ENCODE measurements at places on chromosomes 5 and 9.

GRCh38 chr9:132042324-132042723, 37.3 kb downstream of the MED27 start:
- DNase-seq, result no peak

DNA sequence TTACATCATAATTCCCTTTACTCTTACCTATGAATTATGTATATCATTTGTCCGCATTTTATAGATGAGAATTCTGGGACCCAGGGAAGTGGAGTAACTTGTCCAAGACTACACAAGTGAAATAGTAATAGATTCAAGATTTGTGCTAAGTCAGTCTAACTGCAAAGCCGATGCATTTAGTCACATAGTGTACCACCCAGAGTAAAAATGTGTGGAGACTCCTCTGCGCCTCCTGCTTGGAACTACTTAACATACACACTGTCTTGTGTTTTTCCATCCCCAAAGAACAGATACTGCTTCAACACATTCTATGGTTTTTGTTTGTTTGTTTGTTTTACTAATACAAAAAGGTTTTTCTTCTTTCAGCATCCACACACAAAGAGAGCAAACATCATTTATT, 729.8 kb downstream of the PRELID2 start:
- no peak for DNase-seq

DNA sequence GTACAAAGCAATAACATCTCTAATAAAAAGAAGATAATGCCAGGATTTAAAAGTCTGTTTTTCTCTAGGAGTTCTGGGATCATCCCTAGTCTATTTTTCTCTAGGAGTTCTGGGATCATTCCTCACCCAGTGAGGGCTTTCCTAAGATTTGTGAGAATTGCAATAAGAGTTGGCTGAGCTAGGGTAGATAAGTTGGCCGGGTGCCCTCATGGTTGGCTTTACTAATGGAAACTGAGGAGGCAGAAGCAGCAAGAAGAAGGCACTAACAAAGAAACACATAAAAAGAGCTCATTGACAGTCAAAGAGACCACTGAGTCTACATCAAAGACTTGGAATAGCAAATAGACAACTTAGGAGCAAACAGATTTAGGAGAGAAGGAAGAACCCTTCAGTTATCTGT, 4.2 kb downstream of the SLC1A3 start:
- no peak for DNase-seq

DNA sequence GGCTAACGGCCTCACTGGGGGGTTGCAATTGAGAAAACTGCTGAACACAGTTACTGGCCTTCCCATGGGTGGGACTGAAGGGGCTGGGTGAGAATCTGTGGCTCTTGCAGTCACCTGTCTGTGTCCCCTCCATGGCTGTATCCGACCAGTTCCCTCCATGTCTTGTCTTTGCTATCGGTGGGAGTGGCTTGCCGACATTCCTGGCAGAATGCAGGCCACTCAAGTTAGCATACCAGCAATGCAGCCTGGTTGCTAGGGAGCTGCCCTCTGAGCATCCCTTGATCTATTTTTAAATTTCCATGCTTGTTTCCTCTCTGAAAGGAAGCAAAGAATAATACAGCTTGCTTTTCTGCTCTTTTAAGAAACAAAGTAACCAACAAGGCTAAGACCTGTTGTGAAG, 1509.7 kb upstream of the WWC1 start:
- DNase-seq, result peak; percentile 38

DNA sequence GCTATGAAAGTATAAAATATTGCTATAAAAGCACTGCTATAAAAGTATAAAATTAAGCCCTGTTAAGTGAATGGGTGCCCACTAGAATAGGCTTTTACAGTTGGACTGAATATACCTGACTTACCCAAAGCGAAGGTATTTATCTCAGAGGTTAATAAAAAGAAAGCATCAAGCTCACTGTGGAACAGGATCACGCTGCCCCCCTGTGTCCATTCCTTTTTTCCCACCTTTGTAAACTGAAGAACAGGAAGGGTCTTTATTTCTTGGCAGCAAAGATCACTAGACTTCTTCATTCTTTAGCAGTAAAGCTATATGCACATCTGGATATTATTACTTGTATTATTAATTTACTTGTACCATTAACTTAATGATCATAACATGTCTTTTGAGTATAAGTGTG, 22.1 kb upstream of the PLPP6 start:
- DNase-seq, result peak; percentile 52

GRCh38 chr9:101711330-101711941, 27.0 kb downstream of the GRIN3A start:
- DNase-seq, result peak; percentile 49

DNA sequence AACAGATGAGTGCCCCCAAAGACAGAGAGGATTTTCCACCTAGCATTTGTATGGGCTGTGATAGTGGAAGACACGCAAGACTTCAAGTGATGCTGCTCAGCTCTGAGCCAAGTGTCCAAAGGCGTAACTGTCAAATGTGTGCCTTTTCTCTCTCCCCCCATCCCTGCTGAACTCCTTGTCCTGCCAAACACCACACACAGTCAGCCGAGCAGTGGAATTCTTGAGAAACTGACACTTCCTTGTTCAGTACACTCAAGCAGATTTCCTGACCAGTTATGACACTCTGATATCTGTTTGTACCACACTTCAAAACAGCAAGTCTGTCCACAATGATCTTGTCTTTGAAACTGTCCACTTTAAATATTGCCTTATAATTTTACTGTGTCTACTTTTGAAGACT, 166.4 kb downstream of the PIK3R1 start:
- DNase-seq, result no peak

GRCh38 chr5:17816944-17817343, 182.7 kb downstream of the TAF11L14 start:
- DNase-seq, result no peak

GRCh38 chr5:96747720-96748119, 60.0 kb downstream of the ERAP1 start:
- DNase-seq, result no peak

DNA sequence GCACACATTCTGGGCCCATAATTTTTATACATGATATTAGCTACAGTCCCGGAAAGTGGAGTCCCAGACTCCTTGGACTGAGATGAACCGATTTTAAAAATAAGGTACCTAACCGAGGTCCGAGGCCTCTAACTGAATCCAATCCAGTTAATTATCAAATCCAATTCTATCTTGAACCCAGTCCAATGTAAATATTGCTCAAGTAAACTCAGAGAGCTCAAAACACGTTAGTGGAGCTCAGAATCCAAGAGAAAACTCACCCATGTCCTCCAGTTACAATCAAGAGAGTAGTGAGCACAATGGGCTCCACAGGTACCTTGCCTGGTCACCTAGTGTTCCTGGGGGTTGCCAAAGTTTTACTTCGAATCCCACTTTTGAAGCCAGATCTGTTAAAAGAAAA, 37.9 kb upstream of the DIRAS2 start:
- DNase-seq, result no peak

DNA sequence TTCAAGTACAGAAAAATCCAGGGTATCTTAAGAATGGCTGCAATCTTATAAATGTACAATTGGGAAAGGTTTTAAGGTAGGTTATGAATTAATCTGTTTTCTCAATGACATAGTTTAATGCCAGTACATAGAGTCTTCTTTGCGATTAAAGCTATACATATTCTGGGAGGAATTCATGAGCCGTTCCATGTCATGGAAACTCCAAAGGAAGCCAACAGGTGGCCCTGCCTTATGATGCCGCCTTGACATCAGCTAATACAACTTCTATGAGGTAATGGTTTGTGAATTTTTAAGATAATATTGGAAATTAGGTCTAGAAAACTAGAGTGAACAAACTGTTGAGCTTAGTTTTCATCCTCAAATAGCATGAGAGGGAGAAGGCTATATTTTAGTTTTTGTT, 713.4 kb downstream of the EFNA5 start:
- no peak for DNase-seq

- DNase-seq, result no peak
Measured at GRCh38 chr5:96329289-96329688, 103.8 kb downstream of the PCSK1 start.

DNA sequence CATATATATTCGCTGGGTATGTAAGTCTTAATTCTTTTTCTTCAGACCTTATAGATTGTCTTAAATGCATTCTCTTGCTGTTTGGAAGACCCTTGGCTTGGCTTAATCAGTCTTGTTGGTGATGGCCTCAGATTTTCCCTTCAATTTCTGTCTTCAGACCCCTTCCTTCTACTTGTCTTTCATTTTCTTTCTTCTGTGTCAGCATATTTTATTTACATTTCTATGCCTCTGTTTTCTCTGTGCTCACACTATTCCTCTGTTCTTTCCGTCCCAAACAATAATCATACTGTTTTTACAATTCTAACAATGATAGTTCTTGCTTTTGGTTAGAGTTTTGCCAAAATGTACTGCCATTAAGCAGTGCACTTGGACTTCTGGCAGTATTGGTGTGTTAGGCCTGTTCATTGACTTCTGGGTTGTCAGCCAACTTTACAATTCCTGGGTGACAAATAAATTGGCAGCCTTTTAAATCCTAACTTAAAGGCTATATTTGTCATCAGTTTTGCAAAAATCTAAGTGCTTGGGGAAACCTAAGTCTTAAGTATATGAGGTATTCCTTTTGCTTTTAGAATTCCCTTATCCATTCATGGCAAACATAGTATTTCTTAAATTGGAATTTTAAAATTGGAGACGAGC, 8.0 kb downstream of the SRFBP1 start:
- no peak for DNase-seq

DNA sequence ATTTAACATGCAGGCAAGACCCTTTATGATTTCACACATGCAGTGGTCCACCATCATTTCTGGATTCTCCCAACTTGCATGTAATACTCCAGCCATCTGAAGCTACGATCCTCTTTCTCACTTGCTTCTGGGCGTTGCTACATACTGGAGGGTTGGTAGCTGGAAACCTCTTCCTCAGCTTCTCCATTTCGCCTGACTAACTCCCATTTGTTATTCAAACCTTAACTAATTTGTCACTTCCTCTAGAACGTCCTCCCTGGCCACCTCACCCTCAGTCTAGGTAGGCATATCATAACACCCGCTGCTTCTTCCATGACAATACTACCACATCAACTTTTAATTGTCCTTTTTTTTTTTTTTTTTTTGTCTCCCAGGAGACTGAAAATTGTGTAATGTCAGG, 72.6 kb upstream of the EQTN start:
- no peak for DNase-seq

DNA sequence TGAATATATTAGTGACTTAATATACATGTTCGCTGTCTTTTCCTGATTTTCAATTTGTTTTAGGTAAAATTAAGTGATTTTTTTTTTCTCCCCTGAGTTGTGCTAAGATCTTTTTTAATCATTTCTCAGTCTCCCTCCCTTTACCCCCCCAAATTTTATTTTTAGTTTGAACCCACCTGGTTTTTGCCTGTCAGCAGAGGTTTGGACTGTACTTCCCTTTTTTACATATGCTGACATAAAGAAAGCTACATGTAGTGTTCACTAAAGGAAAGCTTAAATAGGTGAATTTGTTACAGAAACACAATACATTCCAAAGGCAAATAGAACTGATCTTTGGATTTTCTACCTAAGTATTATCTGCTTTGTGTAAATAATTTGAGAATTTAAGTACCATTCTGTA, 82.2 kb downstream of the IPO11 start:
- DNase-seq, result no peak

GRCh38 chr9:84538879-84539278, 130.7 kb upstream of the NTRK2 start:
- DNase-seq, result no peak

GRCh38 chr5:66861402-66861801, 265.2 kb downstream of the MAST4 start:
- DNase-seq, result no peak

DNA sequence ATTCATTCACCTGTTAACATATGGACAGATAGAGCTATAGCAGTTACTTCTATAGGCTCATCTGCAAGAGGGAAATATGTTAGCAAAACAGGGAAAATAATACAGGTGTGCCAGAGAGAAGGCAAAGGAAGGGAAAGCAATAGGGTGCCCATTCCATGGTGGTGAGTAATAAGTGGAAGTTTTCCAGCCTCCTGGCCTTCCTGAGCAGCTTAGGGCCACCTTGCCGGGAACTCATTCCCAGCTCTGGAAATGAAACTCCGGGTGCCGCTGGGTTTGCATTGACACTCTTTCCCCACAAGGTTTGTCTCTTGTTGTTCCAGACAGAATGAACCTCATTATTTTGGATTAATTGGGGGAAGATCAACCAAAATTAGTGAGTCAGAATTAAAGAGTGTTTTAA, 58.4 kb downstream of the SLC1A3 start:
- DNase-seq, result no peak

DNA sequence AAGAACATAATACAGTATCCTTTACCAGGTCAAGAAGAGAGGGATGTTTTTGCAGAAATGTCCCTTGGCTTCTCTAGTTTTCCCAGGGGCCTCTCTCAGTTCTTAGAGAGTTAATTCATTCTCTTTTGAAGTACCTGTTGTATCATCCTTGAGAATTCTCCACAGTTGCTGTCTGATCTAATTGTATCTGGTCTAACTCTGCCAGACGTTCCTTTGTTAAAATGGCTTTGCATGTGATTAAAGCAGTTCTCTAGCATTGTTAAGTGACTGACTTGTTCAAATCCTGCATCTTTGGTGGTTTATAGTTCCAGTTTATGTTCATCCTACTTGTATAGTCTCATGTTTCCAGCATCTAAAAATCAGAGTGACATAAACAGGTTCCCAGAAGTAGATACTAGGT, 65.0 kb downstream of the KIAA1958 start:
- DNase-seq, result no peak

DNA sequence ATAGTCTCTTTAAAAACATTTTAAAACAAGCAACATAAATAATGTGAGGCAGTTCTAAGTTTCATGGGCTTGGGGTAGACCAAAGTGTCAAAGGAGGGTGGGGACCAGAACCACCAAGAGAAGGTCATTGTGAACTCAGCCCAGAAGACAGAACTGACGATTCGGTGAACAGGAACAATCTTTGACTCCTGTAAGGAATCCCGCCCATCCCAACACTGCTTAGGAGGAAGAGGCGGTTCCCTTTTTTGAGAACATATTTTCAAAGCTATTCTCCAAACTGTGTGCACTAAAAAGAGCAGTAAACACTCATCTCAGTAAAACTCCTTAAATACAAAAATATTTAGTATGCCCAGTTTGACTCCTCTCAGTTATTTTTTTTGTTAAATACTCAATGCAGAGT, 176.5 kb upstream of the TLE4 start:
- DNase-seq, result no peak

DNA sequence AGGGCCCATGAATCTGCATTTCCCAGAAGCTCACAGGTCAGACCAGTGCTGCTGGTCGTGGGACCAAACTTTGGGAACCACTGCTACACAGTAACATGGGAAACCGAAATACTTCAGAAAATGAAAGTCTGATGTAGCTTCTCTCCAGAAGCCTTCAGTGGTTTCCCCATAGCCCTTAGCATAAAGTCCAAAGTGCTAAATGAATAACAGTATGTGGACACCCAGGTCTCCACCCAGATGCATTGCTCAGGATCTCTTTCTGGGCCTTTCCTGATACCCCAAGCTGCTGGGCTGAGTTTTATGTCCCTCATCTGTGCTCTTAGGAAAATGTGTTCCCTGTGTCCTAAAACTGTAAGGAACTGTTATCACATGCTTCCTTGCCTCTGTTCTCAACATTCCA, 100.4 kb downstream of the NFIB start:
- no peak for DNase-seq

GRCh38 chr5:55570026-55570425, 35.3 kb upstream of the PLPP1 start:
- DNase-seq, result no peak
